ENCODE measurements at places on chromosomes 5 and 9. TPM values are rescaled to one million over a fixed set of nuclear protein-coding genes. Genes with fewer than 3 reads are reported as not detected.

TMEM267 gene
- total RNA-seq = 22.0 TPM

DNA sequence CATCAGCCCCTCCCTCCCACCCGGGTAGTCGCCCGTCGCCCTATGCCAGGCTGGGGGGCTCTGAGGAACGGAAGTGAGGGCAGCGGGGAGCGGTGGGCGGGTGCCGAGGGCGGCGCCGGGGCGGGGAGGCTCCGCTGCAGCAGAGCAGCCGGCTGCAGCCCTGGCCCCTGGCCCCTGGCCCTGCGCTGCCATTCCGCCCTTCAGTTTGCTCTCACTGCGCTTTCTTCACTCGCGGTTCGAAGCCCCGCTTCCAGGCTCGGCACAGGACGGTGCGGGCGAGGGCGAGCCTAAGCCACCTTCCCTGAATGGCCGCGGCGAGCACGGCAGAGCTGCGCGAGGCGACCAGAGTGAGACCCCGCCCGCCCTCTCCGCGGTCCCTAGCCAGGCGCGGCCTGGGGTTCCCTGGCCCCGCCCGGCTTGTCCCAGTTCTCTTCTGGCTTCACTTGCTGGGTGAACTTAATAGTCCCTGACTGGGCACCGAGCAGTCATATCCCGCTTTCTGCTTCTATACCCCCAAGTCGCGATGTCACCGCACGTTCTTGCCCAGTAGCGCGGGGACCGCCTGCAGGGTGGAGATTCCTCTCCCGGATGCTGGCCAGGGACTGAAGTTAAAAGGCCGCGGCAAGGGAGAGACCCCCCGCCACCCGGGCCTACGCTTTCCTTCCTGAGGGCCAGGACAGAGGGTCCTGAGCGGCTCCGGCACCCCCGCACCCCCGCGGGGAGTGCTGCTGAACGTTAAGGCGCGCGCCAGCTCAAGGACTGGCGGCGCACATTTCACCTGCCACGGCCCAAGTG, 623 bp upstream of the TRIM36 start:
- H3K36me3 ChIP-seq = no peaks in the 10 kb centered on the region
- H3K27me3 ChIP-seq = peaks cover 28% of the 10 kb centered on the region

- peak overlapping the region; percentile 84 for H3K27ac ChIP-seq
Measured at GRCh38 chr5:68215898-68216244, 315 bp downstream of the PIK3R1 start.

DNA sequence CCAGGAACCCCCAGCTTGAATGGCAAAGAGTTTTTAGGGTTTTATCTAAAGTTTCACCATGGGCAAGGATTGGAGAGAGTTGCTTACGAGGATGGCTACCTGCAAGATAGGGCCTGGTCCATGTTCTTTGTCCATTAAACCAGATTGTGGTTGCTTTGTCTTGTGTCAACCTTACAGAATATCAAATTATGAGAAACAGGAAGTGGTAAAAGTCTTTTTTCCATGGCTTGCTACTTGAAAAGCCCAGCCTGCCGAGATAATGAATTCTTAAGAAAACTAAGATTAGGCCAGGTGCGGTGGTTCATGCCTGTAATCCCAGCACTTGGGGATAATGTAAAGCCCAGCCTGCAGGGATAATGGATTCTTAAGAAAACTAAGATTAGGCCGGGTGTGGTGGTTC, 24.4 kb downstream of the ZNF474 start:
- H3K27me3 ChIP-seq = no peaks in the 10 kb centered on the region
- no peak overlapping the region for H3K27ac ChIP-seq
- no peak for DNase-seq
- no peak overlapping the region for H3K4me3 ChIP-seq
- no peaks in the 10 kb centered on the region for H3K4me1 ChIP-seq

GRCh38 chr5:153831973-153832372, 206.7 kb downstream of the FAM114A2 start:
- no peak overlapping the region for H3K4me3 ChIP-seq
- no peaks in the 10 kb centered on the region for H3K27me3 ChIP-seq
- H3K27ac ChIP-seq = no peak overlapping the region
- no peak for DNase-seq
- no peaks in the 10 kb centered on the region for H3K36me3 ChIP-seq
- H3K4me1 ChIP-seq = no peaks in the 10 kb centered on the region
